ENCODE measurements at places on chromosomes 13 and 19.

DNA sequence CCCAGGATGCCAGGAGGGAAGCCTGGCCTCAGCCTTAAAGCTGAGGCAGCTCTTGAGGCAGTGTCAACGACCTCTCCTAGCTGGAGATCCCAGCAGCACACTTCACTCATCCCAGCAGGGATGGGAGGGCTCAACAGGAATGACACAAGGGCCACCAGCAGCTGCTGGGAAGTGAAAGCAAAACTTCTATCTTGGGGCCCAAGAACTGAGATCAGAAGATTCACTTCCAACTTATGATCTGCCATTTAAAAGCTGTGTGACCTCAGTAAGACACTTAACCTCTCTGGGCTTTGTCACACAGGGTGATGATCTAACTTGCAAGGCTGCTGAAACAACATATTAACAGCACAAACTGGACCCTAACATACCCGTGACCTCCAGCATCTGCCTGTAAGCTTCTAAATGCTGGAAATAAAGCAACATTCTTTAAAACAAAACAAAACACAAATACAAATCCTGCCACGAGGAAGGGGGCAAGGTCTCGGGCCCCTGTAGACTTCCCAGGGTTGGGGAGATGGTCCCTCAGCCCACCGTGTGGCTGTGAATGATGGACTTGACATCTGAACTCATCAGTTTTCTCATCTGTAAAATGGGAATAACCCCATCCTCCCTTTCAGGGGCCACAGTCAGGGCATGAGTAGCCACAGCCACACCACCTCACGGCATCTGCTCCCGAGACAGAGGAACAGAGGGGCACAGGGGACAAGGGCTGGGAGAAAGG, 22.7 kb downstream of the ELL start:
- no peak for DNase-seq

GRCh38 chr19:661427-662196, 1.4 kb downstream of the RNF126 start:
- no peak for DNase-seq

DNA sequence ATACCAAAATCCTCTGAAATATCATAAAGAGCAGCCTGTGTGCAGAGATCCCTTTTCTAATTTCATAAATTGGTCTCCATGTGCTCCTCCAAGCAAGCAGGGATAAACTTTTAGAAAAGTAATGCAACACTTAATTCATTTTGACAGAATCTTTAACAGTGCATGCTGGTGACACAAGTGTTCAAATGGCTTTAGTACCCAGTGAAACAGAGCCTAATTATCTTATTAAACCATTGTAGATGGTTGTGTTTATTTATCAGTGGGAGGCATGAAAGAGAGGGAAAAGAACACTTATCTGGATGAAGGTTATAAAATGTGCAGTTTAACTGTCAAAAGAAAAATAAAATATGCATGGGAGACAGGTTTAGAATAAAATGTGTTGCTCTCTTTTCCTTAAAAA, 945.0 kb upstream of the PCDH20 start:
- no peak for DNase-seq

DNA sequence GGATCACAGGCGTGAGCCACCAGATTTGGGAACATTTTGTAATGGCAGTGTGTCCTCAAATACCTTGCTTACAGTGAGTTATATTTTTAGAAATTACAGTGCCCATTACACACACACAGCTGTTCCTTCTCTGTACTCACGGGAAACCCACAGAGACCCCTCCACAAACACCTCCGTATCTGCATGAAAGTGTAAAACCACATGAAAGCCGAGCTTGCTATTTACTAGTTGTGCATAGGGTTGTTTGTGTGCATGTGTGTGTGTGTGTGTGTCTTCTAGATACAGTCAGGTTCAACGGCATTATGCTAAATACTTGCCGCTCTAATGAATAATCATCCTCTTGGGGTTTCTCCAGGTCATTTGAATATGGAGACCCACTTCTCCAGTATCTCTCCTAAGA, 22.3 kb upstream of the LILRA2 start:
- no peak for DNase-seq

- DNase-seq, result no peak
These were observed 16.4 kb downstream of the POLRMT start for GRCh38 chr19:616747-617526.

DNA sequence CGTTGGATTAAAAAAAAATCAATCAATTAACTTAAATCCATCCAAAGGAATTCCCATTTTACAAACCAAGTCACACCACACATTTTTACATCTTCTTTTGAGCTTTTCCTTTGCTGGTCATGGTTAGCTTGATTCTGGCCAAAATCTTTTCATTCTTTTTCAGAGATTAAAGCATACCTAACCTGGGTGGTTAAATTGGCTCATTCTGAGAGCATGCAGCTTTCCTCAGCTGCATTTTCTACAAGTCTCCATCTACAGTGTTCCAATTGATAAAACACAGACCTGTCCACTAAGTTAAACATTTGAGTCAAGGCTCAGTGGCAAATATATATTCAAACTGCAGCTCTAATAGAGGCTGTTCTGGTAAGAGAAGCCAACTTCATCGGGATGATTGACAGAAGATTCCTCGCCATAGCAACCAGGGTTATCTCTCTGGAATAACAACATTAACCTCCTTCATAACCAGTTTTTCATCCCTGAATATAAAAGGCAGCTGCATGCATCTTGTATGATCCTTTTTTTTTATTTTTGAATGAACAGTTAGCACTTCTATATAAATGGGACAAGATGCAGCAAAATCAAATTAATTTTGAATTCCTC, 106.2 kb downstream of the DNAJC15 start:
- no peak for DNase-seq

- DNase-seq, result no peak
These were observed at the start of gene C3 for GRCh38 chr19:6720369-6721137. C3 (minus strand) TSS chr19:6720650; CDS start chr19:6720589, 61 bp downstream.

DNA sequence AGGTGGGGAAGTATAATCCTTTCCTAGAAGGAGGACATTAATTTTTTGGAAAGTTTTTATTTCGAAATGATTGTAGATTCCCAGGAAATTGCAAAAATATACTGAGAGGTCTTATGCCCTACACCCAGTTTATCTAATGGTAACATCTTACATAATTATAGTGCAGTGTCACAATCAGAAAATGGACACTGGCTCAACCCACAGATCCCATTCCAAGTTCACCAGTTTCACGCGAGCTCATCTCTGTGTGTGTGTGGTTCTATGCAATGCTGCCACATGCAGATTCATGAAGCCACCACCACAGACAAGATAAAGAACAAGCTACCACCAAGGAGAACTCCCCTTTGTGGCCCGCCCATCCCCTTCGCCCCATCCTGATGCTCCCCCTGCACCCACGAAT, 24.4 kb downstream of the IL17D start:
- no peak for DNase-seq

DNA sequence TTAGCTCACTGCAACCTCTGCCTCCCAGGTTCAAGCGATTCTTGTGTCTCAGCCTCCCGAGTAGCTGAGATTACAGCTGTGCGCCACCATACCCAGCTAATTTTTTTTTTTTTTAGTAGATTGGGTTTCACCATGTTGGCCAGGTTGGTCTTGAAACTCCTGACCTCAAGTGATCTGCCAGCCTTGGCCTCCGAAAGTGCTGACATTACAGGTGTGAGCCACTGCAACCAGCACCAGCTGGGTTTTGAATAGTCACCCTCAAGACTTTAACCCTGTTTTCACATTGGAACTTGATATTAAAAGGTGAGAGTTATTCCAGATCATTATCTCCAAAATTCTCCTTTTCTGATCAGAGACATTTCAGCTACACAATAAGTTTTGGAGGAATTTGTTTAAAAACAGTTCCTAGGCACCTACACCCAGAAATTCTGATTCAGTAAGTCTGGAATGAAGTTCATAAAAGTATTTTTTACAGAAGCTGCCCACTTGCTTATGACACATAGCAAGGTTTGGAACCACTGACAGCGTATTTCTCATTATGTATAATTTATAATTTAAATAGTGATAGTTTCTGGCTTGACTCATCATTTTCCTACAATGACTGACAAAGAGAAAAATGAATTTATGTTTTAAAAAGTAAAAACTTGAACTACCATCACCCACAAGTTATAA, 417.3 kb downstream of the DIAPH3 start:
- DNase-seq, result no peak

DNA sequence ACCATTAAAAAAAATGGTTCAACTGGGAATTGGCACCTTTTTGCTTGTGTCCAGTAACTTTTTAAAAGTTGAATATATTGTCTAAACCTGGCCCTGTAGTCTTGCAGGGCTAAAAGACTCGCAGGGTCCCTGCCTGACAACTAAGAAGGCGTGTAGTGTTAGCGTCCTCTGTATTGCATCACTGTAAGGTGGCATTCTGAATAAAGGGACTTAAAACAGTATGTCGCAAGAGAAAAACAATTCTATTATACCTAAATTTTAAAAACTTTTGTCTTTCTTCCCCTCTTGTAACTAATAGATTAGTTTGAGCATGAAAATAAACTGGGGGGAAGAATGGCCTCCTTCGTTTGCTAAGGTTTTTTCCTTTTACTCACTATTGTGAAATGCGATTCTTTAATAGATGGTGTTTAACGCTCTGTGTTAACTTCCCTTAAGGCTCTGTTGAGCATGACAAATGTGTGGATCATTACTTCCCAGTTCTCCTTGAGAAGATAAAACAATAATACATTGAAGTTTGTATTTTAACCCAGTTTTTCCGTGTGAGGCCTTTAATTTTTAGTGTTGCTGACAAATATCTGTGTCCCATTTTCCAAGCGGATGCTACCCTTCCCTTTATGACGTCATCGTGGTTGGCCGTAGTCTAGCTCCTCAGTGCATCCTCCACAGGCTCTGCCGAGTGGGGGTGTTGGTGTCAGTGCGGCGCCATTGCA, 134.6 kb downstream of the KATNAL1 start:
- DNase-seq, result no peak

DNA sequence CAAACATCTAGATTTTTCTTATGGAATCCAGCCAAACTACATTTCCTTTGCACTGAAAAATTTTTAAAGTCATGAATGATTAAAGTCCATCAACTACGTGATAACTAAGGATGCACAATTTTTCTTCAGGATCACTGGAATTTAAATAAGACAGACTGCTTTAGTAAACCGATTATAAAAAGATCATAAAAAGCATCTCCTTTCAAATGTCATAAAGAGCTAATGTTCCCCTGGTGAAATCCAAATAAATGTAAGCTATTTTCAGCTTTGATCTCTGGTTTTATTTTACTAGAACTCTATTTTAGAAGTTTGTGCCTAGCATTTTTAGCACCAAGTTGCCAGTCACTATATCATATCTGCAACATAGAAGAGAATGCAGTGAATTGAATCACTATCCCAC, 460.8 kb downstream of the RFC3 start:
- no peak for DNase-seq

- DNase-seq, result no peak
These were observed 61.3 kb upstream of the LRCH1 start for GRCh38 chr13:46491641-46492040.

DNA sequence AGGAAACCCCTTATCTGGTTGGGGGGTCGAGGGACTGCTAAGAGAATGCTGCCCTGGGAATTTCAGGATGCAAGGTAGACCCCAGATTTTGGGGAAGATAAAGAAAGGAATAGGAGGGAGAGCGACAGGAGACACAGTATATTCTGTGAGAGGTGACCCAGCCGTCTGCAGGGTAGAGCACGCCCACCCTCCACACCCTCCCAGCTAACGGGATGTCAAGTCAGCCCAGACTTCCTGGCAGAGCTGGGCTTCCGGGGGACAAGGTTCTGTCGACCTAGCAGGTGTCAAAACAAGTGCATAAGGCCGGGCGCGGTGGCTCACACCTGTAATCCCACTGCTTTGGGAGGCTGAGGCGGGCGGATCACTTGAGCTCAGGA, 695 bp upstream of the PRR36 start:
- DNase-seq, result no peak

DNA sequence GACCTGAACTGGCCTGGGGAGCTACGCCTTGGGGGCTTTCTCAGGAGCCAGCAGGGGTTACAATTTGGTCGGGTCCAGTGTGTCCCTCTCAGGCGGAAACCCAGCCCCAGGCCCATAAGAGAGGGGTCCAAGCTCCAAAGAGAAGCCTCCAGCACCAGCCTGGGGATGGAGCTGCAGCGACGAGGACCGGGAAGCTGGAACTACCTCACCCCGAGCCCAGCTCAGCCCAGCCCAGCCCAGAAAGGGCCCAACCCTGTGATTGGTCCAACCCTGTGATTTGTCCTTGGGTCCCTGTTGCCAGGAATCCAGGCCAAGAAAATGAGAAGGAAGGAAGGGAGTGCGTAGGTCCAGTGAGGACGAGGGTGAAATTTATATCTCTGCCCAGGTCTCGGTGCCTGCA, 24.1 kb downstream of the CLEC4M start:
- DNase-seq, result no peak

- no peak for DNase-seq
These were observed 481 bp downstream of the FGF22 start for GRCh38 chr19:640161-640558.

- no peak for DNase-seq
These were observed 152.1 kb upstream of the SOX21 start for GRCh38 chr13:94864474-94864873.

- no peak for DNase-seq
These were observed 26.0 kb downstream of the GPALPP1 start for GRCh38 chr13:45015300-45015699.

DNA sequence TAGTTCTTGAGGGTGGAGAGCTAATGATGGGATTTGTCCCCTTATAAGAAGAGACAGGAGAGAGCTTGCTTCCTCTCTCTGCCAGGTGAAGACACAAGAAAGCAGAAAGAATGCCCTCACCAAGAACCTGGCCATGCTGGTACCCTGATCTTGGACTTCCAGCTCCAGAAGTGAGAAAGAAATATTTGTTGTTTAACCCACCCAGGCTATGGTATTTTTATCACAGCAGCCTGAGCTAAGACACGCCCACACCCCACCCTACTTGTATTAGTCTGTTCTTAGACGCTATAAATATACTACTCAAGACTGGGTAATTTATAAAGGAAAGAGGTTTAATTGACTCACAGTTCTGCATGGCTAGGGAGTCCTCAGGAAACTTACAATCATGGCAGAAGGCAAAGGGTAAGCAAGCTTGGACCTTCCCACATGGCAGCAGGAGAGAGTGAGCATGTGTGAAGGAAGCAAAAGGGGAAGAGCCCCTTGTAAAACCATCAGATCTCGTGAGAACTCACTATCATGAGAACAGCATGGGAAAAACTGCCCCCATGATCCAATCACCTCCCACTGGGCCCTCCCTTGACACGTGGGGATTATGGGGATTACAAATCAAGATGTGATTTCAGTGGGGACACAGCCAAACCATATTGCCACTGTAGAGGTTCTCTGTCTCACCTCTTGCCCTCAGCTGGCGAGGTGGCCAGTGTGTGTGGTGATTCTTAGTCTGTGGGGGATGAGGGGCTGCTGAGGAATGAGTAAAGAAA, 57.4 kb upstream of the RCBTB2 start:
- DNase-seq, result no peak

- no peak for DNase-seq
These were observed 53.5 kb upstream of the ALOX5AP start for GRCh38 chr13:30681843-30682242.

GRCh38 chr13:43057653-43058317, 34.4 kb downstream of the DNAJC15 start:
- no peak for DNase-seq

- DNase-seq, result no peak
These were observed 2049.5 kb upstream of the PRR20A start for GRCh38 chr13:55091172-55091571.

GRCh38 chr13:26568132-26568815, 10.8 kb downstream of the WASF3 start:
- DNase-seq, result no peak

GRCh38 chr13:51091839-51092238, 19.2 kb downstream of the C13orf42 start:
- DNase-seq, result no peak

- DNase-seq, result no peak
These were observed 10.2 kb upstream of the CARM1 start for GRCh38 chr19:10861103-10861651.
